Hindlimb muscle (tissue), 1 donor: ENCODE measurements at places on chromosomes 16 and 17. TPM values are rescaled to one million over a fixed set of nuclear protein-coding genes. Genes with fewer than 3 reads are reported as not detected.

The SLC9A5 gene
- 1.5 TPM for polyA plus RNA-seq

The HS3ST2 gene
- not detected for polyA plus RNA-seq

- DNase-seq = no peak
Observed at GRCh38 chr16:22428654-22429053, 54.2 kb upstream of the CDR2 start.

- peak; percentile 48 for DNase-seq
Observed at GRCh38 chr17:69630056-69630635, 215.6 kb downstream of the MAP2K6 start.

DNA sequence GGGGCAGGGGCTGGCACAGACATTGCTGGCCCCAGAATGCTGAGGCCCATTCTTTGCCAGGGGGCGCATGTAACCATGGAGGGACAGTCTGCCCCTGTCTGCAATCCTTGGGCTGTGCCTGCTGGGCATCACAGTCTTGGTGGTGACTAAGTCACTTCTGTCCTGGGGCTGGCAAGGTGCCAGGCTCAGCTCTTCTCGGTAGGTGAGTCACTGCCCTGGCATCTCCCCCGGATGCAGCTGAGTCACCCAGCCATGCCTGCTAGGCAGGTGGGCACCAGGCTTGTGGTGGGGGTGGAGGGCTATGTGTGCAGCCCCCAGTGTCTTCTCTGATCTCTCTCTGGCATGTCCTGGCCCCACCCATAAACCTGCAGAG lies 5.6 kb downstream of the RARA start:
- no peak for DNase-seq

DNA sequence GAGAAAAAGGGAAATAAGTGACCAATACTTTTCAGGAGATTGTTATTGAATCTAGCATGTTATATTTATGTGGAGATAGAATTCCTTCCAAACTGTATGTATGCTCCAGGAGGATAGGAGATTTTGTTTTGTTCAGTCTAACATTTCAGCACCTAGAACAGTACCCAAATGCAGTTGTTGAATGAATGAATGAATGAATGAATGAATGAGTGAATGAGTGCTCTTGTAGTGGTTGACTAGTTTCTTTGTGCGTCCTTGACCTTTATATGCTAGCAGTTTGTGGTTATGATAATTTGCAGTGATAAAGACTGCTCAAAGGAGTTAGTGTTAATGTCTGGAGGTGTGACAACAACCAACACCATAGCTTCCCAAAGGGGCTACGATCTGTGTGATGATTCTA lies 663.5 kb upstream of the GOT2 start:
- DNase-seq = no peak
